ENCODE measurements at places on chromosomes 11 and 22.

- DNase-seq = no peak
These were observed 153.9 kb upstream of the ZC3H12C start for GRCh38 chr11:109939166-109939810.

DNA sequence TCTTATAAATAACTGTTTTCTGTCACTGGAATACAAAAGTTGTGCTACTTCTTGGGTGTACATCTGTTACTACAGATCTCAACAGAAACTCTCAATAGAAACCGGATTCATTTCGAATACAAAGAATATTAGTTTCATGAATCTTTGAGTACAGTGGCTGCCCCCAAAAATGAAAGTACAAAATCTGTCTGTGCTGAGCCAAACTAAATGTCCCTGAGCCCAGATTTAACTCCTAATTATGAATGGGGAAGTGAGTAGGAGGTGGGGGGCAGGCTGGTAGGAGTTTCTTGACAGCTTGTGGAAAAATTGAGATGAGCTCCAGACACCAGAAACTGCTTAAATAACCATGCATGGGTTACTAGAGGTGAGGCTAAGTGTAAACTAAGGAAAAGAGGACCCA lies 41.6 kb downstream of the PITPNB start:
- DNase-seq = no peak

- DNase-seq = no peak
These were observed 32.6 kb downstream of the PRDM11 start for GRCh38 chr11:45178890-45179671.

DNA sequence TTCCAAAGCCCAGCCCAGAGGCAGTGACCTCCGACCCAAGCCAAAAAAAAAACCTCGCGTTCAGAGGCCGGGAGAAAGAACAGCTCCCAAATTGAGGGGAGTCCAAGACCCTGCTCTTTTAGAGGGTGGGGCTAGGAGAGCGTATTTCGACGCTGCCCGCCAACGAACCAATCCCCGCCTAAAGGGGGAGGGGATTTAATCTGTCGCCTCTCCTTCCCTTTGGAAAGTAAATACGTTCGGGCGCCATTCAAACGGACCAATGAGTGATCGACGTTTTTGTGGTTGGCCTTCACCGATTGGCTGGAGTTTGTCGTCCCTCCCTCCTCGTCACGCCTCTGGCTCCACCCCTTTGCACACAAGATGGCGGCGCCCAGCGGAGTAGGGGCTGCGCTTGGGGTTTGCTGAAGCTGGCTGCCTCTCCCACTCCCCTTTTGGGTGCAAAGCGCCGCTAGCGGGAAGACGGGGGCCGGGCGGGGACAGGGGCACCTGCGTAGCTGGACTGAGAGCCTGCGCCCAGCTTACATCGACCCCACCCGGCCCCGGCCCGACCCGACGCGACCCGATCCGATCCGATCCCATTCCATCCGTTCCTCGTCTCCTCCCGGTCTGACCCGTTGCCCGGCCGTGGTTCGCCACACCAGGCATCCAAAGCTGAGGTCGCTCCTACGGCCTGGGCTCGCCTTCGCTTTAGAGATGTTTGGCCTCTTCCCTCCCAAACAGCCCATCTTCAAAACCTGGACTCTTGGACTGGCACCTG lies at the start of gene RNF26:
TSS of gene RNF26 (plus strand) at position 354 of the 757 bp plus-strand sequence. CDS start 596 bp downstream, outside the sequence.
- peak; percentile 92 for DNase-seq

GRCh38 chr11:7515447-7515886 lies 1.7 kb downstream of the PPFIBP2 start:
- no peak for DNase-seq

- no peak for DNase-seq
These were observed 4.0 kb upstream of the SCUBE2 start for GRCh38 chr11:9095421-9095820.

Data from T1000 (cell line).